HCT116 (cell line): ENCODE measurements at places on chromosomes 2 and 18.

DNA sequence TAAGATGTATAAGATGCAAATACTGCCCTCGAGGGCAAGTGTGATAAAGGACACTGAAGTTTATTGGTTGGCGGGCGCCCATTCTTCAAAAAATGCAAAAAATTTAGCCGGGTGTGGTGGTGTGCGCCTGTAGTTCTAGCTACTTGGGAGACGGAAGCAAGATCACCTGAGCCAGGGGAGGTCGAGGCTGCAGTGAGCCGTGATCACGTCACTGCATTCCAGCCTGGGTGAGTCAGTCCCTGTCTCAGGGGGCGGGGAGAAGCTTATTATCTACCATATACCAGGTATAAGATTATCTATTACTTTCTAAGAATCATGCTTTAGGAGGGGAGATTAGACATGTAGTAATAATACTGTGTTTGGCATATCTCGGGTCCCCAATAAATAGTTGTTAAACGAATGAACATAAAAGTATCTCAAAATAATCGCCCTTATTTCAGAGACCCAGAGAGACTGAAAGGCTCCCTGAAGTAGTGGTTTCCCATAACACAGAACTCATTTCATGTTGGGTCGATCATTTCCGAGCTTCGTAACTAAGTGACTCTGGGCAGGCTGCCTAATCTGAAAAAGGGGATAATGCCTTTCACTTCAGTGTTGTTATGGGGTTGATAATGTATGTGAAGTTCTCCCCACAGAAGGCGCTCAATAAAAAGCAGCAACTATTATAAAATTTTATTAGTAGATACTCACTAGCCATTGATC, 1.2 kb upstream of the SELENOI start:
- DNase-seq = peak; percentile 73

GRCh38 chr2:152022090-152022489, 76.8 kb downstream of the CACNB4 start:
- DNase-seq = no peak

- DNase-seq = no peak
These were observed at the start of gene DCC for GRCh38 chr18:52339891-52340371. Gene DCC, plus strand, starts transcription at chr18:52340197. Its CDS starts 591 bp downstream, at chr18:52340788.

DNA sequence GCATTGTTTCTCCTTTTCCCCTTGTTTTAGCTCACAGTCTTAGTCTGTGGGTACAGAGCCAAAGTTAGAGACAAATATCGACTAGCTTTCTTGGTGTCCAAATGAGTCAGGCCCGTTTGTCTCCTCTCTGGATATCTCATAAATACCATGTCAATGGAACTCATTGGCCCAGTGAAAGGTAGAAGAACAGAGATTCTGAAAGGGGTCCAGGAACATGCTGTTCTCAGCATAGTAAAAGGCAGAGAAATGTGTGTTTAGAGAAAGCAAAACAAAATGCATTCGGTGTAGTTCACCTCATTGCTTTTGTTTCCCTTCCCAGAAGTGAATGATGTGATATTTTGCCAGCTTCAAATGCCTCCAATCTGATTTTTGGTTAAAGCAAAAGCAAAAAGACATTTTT, 238.6 kb upstream of the SLC8A1 start:
- no peak for DNase-seq

GRCh38 chr18:48455555-48456478, 46.6 kb upstream of the ZBTB7C start:
- peak; percentile 83 for DNase-seq

DNA sequence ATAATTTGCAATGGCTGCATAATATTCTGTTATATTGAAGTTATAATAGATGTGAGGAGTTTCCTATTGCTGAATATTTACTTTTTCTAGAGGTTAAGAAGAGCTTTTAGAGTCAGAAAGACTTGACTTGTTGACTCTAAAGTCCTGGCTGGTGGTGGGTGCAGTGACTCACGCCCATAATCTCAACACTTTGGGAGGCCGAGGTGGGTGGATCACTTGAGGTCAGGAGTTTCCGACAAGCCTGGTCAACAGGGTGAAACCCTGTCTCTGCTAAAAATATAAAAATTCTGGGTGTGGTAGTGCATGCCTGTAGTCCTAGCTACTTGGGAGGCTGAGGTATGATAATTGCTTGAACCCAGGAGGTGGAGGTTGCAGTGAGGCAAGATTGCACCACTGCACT, 33.9 kb upstream of the ATIC start:
- no peak for DNase-seq

- DNase-seq = peak; percentile 98
These were observed 100.5 kb upstream of the ITPRID2 start for GRCh38 chr2:181790716-181791649.

GRCh38 chr2:198127627-198128026, 323.2 kb downstream of the PLCL1 start:
- peak; percentile 51 for DNase-seq

DNA sequence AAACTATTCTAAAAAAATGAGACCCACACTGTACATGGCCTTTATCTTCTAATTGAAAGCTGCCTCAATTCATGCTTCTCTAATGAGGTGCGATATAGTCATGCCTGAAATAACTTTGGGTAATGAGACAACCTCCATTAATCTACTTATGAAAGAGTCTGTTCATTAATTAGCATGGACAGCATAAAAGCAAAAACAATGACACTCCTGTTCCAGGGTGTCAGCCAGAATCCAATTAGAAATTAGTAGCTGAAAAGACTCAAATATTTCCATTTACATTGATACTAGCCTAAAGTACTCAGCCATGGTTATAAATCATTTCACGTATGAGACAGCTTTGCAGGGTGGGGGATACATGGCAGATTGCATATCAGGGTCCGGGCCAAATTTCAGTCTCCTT, 288.7 kb downstream of the AKAIN1 start:
- DNase-seq = no peak

DNA sequence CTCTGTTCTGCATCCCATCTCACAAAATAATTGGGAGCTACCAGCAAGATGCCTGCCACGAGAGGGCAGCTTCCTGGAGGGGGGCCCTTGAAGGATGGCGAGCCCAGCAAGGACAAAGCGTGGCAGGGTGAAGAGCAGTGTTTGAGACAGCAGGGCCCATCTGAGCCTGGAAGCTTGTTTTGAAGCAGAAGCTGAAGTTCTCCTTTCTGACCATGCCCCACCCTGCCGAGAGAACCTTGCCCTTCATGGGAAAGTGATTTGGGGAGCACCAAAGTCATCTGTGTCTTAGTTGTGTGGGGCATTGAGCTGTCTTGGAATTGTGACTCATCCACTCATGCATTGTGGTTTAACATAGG, 216.3 kb downstream of the BCL11A start:
- no peak for DNase-seq

- no peak for DNase-seq
These were observed 39.8 kb upstream of the ST8SIA3 start for GRCh38 chr18:57312346-57313144.

DNA sequence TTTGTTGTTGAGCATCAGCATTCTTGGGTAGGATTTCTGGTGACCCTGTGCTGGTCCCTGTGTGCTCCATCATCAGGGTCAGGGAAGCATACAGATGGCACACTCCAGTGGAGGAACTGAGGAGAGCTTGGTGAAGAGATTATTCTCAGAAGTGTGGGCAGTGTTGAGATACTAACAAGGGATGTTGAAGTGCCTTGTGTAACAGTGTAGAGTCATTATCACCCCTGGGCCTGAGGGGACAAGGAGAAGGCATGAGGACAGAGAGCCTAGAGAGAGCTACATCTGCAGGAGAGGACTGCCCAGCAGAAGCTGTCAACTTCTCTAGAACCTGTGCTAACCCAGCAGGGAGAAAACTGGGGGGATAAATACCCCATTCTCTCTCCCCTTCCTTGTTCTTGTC, 189.0 kb downstream of the PLCL1 start:
- no peak for DNase-seq

DNA sequence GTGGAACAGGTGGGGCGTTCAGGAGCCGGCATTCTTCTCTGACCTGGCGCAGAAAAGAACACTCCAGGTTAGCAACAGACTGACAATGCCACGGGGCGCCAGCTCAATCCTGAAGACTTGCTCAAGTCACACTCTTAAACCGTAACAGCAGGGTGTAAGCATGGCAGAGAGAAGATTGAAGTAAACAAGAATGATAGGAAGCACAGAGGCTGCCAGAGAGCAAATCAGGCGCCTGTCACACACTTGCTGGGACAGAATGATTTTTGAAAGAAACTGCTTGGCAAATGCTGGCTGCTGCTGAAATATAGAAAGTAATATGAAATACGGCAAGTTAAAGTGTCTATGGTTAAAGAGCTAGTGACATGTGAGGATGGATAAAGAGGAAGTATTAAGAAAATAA, 80.5 kb downstream of the MEP1B start:
- no peak for DNase-seq

DNA sequence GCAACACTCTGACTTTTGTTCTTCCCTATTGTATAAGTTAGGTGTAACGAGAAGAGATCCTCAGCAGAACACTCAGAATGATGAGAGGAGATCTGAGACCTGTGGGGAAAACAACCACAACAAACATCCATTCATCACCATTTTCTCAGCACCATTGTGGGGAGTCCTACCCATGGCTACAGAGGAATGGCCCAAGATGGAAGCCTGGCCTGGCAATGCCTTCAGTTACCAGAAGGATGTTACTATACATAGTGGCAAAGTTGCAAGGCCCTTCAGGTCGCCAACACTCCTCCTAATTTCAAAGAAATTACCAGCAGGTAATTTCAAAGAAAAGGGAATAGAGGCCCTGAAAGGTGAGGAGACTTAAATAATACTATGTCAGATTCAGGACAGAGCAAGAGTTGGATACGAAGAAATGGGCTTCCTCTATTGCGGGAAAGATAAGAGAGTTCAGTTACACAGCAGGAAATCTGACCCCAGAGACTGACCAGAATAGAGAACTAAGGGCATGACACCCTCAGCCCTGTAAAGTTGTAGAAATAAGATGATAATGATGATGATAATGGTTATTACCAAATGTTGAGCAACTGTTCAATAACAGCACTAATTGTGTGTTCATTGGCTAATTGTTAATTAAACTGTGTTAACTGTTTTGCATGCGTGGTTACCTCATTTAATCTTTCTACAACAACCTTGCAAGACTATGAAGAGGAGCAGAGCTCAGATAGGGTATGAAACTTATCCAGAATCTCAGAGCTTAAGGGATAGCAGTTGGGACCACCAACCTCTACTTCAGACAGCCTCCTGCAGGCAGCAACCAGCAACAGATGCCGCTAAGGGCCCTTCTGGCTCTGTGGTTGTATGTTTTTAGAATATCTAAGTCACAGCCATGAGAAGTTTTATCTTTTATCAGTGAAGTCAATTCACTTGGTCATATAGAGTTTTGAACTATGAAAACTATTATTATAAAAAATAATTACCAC, 37.5 kb downstream of the DHRS9 start:
- DNase-seq = no peak

- DNase-seq = no peak
These were observed 91.6 kb downstream of the ZNF407 start for GRCh38 chr18:74689251-74689650.

DNA sequence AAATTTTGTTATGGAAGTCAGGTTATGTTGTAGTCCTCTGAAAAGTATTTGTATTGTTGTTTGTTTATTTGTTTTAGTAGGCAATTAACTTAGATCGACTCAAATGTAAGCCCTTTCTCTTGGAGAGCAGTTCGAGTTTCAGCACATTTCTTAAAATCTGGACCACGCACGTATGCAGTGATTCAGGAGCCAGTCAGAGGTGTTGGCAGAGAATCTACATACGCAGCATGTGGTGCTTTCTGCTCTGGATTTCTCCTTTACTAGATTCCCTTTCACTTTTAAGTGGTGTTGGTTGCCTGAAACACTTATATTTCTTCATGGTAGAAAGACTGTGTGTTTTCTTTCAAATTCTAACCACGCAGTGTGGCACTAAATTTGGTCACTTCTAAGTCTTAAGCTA, 773.9 kb upstream of the LRATD1 start:
- DNase-seq = no peak

DNA sequence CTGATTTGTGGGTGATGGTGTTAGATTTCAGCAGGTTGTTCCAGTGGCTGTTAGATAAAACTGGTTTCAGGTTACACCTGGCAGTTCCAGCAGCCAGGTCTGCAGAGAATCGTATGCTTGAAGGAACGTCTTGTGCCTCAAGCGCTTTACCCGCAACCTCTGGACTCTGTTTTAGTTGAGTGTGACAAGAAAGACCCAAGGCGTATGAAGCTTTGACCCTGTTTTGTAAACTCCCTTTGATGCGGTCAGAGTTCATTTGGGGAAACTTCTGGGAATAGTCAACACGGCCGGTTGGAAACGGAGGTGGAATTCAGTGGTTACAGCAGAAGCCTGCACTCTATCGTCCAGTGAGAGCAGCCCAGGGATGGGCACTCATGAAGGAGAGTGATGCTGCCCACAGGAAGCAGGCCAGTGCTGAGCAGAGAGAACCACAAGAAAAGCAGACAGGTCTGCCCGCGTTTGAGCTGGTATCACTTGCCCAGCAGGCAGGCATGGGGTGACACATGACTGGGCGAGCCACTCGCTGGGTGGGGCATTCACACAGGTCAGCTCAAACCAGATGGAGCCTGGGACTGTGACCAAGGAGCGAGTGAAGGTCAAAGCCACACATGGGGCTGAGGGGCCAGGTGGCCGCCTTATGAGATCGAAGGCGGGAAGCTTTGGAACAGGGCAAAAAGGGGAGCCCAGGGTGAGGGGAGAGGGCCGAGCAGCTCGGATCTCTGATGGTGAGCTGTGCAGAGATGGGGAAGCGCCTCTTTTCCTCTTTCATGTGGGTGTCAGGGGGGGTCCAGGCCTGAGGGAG, 99.6 kb upstream of the MBOAT2 start:
- no peak for DNase-seq

DNA sequence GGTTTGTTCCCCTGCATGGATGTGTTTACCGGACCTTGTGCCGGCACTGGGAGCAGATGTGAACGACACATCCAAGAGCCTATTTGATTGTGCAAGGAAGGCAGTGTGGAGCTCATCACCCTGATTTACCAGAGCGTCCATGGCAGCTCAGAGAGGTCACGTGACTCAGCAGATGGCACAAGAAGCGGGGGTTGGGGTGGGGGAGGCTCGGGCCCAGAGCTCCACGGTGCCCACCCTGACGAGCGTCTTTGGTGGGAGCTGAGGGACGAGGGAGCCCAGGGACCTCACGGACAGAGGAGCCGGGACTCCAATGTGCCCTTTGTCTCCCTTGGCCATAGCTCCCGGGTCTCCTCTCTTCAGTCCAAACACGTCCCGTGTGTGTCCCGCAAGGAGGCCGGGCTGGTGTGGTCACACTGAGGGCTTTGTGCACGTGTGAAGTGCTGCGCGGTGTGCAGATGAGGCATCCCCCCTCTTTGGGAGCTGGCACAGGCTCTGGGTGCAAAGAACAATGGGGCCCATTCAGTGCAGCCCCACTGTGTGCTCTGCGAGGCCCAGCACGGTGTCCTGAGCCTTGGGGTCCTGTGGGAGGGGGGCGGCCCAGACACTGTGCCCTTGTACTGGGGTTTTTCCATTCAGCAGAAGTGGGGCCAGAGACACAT, 15.5 kb downstream of the KCNIP3 start:
- no peak for DNase-seq

GRCh38 chr2:235834781-235835180, 333.4 kb downstream of the GBX2 start:
- no peak for DNase-seq
